ENCODE measurements at places on chromosomes 3 and 15.

GRCh38 chr3:179148616-179149405 is 654 bp downstream of the PIK3CA start:
- DNase-seq = no peak

GRCh38 chr3:8371960-8372463 is 129.6 kb upstream of the LMCD1 start:
- no peak for DNase-seq

GRCh38 chr3:78878011-78878410 is 889.8 kb downstream of the ROBO1 start:
- no peak for DNase-seq

GRCh38 chr15:53437985-53438841 is 321.2 kb downstream of the WDR72 start:
- DNase-seq = no peak

DNA sequence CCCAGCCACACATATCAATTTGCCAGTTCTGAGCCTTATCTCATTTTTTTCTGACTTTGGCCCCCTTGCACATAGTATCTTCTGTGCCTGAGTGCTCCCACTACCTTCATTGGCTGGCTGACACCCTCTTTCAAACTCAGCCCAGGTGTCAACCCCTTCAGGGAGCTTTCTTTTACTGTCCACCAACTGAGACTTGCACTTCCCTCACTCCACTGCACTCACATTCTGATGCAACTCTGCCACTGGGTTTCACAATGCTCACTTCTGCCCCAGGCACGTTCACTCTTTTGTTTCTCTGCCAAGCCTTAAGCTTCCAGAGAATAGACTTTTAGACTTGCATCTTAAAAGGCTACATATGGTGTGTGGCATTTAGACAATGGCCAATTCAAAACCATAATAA is 101.5 kb upstream of the CBLB start:
- no peak for DNase-seq

Data from mesothelial cell of epicardium (in vitro differentiated cells).